T-helper 22 cell (primary cell): ENCODE measurements at places on chromosomes 3 and 15.

GRCh38 chr3:57779666-57780065, 23.6 kb downstream of the SLMAP start:
- no peak for DNase-seq

- no peak for DNase-seq
These were observed 452.8 kb downstream of the NAALADL2 start for GRCh38 chr3:175311946-175312345.

DNA sequence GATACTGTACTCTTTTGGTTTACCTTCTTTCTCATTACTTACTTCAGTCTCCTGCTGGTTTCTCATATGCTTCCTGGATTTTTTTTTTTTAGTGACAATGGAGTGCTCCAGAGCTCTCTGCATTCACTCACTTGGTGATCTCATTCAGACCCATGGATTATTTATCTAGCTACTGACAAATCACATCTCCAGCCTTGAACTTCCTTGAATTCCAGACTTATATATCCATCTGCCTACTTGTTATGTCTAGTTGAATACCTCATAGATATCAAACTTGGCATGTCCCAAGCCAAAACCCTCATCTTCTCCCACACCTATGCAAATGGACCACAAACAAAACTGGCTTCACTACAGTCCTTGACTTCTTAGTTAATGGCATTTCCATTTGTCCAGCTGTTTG, 234.7 kb upstream of the ZPLD1 start:
- DNase-seq = no peak

- DNase-seq = no peak
These were observed 63.9 kb downstream of the PGPEP1L start for GRCh38 chr15:98943601-98944151.

- no peak for DNase-seq
These were observed 958.7 kb downstream of the AGBL1 start for GRCh38 chr15:87038404-87038803.

DNA sequence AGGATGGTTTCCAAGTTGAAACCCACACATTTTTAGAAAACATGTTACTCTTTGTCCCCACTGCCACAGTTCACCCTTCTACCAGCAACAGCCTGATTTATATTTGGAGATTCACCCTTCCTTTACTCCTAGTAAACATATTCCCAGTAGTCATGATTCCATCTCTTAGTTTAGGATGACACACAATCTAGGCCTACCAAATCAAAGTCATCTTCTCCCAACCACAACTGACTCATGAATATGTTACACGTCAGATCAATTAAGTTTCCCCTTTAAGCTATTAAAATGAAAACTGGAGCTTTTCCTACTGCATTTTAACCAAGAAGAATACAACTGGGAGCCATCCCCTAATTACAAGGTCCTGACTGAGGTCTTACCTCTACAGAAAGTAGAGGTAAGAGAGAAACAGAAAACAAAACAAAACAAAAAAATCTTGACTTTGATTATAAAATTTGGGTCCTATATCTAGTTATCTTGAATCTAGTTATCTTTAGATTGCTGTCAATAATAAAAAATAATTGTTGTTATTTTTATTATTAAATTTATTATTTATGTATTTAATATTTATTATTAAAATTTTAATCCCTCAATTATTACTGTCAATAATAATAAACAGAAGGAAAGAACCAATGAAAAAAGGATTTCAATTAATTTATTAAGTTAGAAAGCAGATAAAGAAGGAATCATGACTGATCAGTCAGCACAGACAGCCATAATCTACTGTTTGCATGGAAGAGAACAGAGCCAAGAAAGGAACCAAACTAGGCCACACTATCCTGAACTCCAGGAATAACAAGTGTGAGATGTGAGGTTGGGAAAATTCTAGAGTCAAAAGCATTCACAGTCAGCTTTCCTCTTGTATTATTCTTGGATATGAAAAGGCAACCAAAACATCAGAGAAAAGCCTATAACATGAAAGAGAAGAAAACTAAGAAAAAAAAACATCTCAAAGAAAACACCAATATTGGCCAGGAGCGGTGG, 12.5 kb downstream of the DPH6 start:
- DNase-seq = no peak

DNA sequence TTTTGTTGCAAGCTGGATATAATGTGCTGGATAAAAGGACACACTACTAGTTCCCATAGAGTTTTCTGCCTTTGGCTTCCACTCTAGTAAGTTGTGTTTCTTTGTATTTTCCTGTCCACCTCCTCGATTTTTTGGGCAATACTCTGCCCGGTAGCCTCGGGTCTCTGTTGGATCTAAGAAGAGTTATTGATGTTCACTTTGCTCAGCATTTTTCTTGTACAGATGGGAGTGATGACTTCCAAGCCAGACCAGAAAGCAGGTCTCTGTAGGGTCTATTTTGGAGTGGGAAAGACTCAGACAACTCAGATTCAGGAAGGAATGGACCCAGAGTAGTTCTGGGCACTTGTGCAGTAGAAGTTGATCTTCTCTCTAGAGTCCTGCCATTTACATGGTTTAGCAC, 36.0 kb upstream of the PRTG start:
- no peak for DNase-seq

DNA sequence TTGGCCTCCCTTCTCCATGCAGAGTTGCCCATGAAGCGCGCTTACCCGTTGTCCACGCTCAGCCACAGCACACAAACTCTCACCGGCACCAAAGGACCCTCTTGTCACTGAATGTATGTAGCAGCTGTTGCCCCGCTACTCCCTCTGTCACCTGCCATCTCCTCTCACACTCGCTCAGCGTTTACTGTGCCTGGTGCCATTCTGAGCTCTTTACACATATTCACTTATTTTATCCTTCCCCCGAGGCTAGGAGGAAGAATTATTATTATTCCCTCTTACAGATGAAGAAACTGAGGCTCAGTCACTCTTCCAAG, 41.7 kb upstream of the PRR23E start:
- DNase-seq = no peak

GRCh38 chr15:67177752-67178151, 76.7 kb downstream of the AAGAB start:
- no peak for DNase-seq

DNA sequence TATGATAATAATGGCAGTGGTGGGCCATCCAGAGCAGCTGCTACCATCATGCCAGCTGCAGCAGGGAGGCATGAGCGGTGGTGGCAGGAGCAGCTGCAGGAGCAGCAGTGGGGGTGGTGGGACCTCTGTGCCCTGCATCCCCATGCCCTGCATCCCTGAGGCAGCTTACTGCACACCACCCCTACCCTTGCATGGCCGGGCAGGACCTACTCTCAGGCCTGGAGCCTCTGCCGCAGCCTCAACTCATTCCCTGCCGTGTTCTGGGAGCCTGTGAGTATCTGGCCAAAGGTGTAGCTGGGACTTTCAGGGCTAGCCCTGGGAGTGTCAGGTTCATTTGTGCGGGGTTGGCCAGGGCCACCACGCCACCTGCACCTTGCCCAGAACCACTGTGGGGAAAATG, 3.3 kb upstream of the XCR1 start:
- DNase-seq = no peak

DNA sequence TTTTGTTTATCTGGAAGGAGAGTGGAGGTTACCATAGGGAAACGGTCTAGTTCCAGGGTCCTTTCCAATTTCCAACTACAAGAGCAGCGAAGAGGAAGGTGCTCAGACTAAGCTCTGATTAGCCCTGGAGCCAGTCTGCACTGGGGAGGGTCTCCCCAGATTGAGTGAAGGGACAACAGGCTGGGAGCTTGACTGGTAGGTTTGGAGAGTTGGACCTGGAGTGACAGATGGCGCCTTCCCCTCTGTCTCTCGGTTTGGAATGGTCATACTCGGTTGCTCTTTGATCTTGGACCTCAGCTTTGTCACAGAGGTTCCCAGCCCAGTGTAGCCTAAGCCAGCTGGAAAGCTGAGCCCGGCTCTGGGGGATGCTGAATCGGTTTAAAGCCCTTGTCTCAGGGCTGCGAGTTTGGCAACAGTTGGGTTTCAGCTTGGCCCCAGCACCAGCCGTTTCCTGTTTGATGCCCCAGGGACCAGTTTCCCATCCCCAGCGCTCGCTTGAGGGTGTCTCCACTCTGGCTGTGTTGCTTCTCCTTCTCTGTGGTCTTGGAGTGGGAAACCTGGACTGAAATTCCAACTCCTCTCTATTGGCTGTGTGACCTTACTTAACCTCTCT, 53.1 kb upstream of the ULK4 start:
- DNase-seq = no peak

- no peak for DNase-seq
These were observed 59.6 kb downstream of the MGLL start for GRCh38 chr3:127762787-127763105.

DNA sequence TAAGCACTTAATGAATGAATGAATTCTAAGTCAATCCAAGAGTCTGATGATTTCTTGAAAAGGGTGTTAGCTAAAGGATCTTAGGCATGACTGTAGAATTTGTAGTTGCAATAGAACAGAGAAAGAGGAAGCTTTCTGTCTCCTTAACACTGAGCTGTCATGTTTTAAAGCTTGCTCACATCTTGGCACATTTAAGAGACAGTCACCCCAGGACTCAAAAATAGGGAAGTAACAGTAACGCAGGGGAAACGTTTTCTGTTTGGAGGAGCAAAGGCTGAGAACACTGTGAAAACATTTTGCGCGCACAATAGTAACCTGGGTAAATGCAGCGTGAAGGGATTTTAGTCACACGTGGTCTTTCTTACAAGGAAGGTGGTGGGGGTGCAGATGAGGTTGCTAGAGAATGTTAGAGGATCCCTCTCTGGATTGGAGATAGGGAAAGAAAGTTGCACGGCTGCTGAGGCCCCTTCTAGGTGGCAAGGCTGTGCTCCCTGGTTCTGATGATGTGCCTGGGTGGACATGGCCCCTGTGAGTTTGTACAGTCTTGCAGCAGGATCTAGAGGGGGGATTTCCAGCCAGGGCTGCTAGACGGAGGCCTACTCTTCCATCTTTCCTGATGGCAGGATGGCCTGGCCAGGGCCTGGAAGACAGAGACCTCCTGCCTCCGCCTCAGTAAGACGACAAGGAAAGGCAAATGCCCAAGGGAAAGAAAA, 12.0 kb downstream of the STARD5 start:
- no peak for DNase-seq

- no peak for DNase-seq
These were observed 54.5 kb upstream of the TBL1XR1 start for GRCh38 chr3:177251755-177252154.
